Stimulated activated CD8-positive, alpha-beta memory T cell treated with anti-CD3 and anti-CD28 coated beads, Interleukin-15, amount 100 ng/mL, for 1 hour (primary cell): ENCODE measurements at places on chromosomes 2 and 18.

GRCh38 chr2:135600915-135601314 lies 69.6 kb downstream of the R3HDM1 start:
- no peak for DNase-seq

DNA sequence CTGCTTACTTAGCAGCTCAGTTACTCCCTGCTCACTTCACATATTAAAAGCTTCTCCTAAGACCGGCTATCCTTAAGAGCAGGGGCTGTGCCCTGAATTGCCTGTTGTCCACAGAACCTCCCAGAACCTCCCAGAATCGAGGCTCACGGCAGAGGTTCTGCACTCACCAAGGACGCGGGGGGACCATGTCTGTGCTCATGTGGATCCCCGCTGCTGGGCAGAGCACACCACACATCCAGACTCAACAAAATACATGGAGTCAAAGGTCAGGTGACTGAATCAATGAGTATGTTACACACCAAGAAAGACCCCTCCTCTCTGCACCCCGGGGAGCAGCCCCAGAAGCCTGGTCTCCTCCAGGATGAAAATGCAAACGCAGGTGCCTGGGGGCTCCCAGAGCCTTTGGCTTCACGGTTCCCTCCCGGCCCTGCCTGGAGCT lies 149.0 kb downstream of the MBP start:
- DNase-seq, result no peak

DNA sequence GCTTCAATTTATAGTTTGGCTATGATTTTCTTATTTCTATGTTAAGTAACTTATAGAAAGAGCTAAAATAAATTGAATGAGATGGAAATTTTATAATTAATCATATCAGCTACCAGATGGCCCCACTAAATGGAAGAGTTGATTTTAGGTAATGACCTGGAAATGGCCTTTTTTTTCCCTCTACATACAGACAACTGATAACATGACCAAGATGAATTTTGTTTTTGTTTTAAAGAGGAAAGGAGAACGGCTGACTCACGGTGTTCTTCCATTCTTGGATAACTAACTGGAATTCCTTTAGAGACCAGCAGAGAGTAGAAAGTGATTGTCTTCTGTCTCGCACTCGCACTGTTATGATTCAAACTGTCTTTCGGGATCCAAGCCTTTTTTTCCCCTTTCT lies 91.0 kb downstream of the TMEM185B start:
- DNase-seq, result no peak

DNA sequence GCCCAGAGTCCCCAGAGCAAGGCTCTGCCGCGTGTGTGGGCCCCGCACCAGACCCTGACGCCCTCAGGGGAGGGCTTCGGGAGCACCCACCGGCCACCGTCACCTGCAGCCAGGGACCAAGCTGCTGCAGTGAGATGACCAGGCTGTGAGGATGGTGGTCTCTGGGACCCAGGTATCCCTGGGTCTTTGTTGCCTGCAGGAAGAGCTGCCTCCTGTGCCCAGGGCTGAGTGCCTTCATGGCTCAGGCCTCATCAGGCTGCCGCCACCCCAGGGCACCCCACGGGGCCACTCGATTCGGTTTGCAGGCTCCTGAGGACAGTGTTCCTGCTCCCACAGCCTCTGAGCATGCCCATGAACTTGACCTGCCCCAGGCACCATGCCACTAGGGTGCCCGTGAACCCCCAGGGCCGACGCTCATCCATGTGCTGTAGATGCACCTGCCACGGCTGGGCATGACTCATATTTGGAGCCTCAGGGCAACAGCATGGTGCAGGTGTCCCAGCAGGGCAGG lies 109.8 kb downstream of the FAM210A start:
- no peak for DNase-seq

DNA sequence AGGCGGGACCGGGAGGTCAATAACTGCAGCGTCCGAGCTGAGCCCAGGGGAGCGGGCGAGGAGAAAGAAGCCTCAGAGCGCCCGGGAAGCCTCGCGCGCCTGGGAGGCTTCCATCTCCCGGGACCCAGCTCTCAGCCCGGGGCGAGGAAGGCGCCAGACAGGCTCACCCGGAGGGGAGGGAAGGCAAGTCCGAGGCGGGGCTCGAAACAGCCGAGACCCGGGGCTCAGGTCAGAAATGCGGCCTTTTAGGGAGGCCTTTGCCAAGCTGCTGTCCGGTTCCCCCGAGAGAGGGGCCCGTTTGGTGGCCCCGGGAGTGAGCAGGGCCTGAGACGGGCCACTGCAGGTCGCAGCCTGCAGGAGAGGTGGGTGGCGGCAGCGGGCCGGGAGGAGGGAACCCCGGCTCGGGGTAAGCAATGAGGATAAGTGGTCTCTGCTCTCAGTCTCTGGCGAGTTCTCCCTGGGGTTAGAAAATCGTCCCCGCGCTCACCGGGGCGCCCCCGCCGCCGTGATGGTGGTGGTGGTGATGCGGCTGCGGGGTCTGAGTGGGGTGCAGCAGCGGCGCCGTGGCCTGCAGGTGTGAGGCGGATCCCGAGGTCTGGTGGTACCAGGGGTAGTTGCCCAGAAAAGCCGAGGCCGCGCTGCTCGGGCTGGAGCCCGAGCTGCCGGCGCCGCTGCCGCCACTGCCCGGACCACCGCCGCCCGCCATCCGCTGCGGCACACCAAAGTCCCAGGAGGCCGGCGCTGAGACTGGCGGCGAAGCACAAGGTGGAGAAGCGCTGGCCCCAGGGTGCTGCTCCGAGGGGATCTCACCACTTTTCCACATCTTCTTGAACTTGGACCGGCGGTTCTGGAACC lies 2.4 kb downstream of the DLX2 start:
- no peak for DNase-seq

- DNase-seq, result no peak
These were observed 1.9 kb upstream of the NEUROD1 start for GRCh38 chr2:181682026-181682789.

- no peak for DNase-seq
These were observed 48.7 kb downstream of the IL1RL2 start for GRCh38 chr2:102235491-102235890.

GRCh38 chr18:77919923-77920322 lies 670.3 kb downstream of the GALR1 start:
- no peak for DNase-seq

DNA sequence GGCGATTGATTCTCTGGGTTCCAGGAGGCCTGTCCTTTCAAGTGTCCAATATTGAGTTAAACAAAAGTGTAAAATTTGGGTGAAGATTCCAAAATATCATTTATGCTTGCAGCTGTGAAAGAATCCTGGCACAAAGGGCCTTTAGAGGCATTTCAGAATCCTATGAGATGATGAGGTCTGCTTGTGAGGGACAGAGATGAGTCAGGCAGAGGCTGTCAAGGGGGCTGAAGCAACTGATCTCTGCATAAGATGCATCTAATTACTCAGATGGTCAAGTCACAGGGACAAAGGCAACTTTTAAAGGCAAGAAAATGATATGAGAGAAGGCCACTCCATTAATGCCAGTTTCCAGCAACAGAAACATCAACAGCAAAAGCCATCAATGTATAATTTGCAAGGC lies 78.8 kb downstream of the FHOD3 start:
- no peak for DNase-seq

DNA sequence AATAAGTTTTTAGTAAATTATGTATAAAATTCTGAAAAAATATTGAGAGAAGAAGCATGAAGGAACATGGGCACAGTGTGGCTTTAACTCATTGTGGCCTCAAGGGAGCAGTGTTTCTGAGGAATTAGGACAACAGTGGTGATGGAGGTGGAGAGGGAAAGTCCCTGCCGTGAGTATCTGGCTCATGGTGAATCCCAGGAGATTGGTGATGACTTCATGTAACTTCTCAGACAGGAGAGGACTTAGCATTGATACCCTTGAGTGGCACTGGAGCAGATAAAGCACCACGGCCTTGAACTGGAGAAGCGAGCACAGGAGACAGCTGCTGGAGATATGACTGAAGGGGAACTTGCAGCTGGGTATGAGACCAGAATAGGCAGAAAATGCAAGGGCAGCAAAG lies 35.0 kb upstream of the LRP1B start:
- no peak for DNase-seq

DNA sequence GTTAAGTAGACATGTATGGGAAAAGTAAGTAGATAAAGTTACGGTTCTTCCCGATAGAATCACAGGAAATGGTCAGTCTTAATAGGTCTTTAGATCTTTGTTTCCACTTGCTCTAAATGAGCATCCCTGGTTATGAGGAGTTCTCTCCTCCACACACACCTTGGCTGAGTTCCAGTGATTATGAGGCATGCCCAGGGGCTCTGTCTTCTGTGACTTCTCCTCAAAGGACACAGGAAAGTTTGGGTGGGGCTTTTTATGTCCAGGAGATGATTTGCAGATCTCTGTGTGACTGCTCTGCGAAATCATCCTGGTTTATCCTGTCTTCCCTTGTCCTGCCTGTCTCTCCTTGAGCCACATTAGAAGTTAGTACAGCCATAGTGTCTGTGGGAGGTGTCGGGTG lies 83.9 kb upstream of the EML6 start:
- DNase-seq, result no peak

DNA sequence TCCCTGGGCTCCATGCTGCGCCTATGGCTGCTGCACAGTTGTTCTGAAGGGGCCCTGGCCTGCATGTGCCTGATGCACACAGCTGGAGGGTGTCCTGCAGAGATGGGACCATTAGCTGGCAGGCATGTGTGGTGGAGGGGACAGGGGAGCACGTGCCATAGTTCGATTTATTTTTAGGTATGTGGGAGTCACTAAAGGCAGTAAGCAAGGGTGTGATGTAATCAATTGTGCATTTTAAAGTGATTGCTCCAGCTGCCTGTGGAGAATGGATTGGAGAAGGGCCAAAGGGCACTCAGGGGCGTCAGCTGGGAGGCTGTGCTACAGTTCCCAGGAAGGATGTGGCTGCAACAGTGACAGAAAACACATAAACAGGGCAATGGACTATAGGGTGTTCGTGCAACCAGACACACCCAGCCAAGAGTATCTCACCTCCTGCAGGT lies 205.1 kb downstream of the ARL4C start:
- no peak for DNase-seq

GRCh38 chr18:38644875-38645641 lies 1079.5 kb upstream of the CELF4 start:
- no peak for DNase-seq

DNA sequence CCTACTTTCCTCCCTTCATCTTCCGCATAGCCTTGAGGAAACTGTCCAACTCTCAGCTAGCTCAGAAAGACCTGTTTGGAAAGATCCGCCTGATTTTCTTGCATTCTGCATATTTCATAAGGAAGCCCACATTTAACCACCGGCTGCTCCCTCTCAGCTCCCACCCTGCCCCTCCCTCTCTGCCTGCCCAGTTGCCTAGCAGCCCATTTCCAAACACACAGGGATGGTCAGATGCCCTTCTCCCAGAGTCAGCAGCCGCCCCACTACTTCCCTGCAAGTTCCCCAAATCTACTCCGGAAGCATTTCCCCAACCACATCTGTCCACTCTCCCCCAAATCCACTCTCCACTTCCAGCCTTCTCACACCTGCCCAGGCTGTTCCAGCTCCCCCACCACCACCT lies 96.0 kb downstream of the TNS1 start:
- no peak for DNase-seq

GRCh38 chr2:172437419-172438341 lies 10.3 kb downstream of the ITGA6 start:
- DNase-seq, result no peak

DNA sequence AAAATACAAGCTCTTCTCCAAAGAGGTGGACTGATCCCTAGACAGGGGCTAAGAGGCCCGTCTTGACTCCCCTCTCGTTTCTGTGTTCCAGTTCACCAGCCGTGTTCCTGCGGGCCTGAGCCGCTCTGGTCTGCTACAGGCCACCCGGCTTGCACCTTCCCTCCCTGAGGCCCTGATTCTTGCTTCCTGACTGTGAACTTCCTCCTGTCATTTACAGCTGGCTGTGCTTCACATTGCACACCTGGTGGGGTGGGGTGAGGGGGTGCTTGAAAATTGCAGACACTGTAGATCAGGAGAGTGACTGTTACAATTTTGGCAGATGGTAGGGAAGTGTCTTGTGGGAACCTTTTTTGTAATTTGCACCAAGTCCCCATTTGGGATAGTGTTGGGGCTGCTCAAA lies 64.4 kb downstream of the TSN start:
- DNase-seq, result no peak

DNA sequence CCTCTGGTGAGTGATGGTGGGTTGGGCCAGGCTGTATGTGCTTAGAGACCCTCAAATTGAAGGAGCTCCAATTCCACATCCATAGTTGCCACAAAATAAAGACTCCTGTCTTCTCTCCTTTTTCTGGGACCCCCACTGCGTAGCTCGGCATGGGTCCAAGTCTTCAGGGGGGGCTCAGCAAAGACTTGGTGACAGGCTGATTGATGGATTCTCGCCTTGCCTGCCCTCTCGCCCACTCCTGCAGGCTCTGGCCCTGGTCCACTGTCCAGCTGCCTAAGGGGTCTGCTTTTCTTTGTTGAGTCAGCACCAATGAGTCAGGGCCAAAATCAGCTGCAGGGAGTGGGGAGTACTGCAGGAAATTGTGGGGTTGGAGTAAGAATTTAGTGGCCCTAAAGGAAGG lies 21.5 kb downstream of the RPL37A start:
- no peak for DNase-seq

- DNase-seq, result no peak
These were observed 182.4 kb upstream of the ETAA1 start for GRCh38 chr2:67214585-67215185.

- no peak for DNase-seq
These were observed 15.6 kb downstream of the KLF11 start for GRCh38 chr2:10059016-10059351.

DNA sequence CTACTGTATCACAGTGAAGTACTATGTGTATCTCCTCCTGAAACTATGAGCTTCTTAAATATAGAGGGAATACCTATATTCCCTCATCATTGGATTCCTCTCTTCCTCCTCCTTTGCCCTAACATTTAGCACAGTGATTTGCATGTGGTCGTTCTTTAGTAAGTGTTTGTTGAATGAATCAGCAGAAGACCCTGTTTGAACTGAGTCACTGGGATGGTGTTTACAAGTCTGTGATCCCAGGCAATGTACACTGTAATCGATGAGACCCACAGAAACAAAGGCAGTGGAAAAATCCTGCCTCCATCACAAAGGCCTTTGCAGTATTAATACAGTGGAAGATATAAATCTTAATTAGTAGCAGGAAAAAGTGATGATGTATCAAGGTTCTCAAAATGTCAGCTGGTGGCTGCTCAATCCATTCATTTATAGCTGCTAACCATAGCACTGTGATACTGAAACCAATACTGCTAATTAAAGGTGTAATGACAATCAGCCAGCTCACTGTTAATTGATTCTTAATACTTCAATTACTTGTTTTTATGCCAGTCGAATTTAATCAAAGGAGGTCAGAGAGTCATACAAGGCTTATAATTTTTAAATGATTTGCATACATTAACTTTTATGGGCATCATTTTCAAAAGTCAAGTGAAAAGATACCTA lies 20.8 kb upstream of the MYO3B start:
- no peak for DNase-seq

- DNase-seq, result no peak
These were observed 124.6 kb downstream of the VIT start for GRCh38 chr2:36820942-36821605.

- DNase-seq, result no peak
These were observed 12.0 kb upstream of the CHRNA1 start for GRCh38 chr2:174776223-174776622.
